Activated T-cell treated with anti-CD3 and anti-CD28 coated beads for 4 hours (primary cell): ENCODE measurements at places on chromosomes 13 and 19.

- DNase-seq: no peak
These were observed 142.6 kb downstream of the CRYL1 start for GRCh38 chr13:20383058-20383457.

- no peak for DNase-seq
These were observed 127.9 kb upstream of the GJB6 start for GRCh38 chr13:20360041-20360491.

DNA sequence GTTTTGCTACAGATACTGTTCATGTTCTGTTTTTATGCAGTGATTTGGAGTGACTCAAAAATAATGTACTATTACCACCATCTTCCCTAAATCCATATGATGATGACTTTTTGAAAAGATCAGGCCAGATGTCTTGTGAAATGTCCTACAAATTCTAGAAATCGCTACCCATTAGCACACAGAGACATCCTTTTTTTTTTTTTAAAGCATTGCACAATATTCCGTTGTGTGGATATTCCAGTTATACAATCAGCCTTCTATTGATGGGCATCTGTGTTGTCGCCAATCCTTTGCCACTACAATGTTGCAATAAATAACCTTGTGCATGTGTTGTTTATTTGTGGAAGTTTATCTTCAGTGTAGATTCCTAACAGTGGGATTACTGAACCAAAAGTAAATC lies 24.5 kb downstream of the ZDHHC20 start:
- no peak for DNase-seq

DNA sequence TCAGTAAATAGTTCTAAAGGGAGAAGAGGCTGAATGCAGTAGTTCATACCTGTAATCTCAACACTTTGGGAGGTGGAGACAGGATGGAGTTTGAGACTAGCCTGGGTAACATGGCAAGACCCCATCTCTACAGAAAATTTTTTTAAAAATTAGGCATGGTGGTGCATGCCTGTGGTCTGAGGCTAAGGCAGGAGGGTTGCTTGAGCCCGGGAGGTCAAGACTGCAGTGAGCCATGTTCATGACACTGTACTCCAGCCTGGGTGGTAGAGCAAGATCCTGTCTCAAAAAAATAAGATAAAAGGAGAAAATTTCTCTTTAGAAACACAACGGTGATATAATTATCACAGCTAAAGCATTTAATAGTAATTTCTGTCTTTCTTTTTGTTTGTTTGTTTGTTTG lies 57.1 kb downstream of the SIPA1L3 start:
- no peak for DNase-seq

- DNase-seq: no peak
These were observed 6.4 kb downstream of the EGLN2 start for GRCh38 chr19:40805258-40805868.

- DNase-seq: no peak
These were observed 392.5 kb upstream of the DACH1 start for GRCh38 chr13:72259528-72259927.

DNA sequence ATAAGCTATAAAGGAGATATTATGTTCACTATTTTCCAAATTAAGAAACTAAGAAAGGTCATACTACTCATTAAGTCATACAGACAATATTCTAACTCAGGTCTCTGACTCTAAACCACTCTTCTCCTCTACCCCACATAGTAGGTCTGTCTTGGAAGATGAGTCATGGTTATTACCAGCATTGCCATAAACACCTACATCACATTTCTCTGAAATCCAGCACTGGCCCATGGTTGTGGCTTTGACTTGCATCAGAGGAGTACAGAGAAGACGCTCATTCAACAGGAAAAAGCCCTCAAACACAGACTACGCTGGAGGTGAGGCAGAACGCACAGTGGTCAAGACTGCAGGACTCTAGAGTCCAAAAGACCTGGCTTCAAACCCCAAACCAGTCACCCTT lies 476.8 kb downstream of the COG6 start:
- no peak for DNase-seq

DNA sequence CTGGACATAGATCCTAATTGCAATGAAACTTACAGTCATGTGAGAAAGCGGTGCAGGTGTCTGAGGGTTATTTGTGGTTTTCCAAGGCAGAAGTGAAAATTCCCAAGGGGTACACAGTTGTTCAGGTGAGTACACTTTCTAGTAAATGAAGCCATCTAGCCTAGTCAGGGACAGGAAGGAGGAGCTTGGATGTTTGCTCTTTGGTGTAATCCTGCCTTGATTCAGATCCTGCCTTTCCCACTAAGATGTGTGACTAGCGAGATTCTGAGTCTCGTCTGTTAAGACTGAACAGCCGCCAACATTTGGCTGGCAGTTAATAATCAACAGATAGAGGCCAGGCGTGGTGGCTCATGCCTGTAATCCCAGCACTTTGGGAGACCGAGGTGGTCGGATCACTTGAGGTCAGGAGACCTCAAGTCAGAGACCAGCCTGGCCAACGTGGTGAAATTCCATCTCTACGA lies 2.5 kb downstream of the RPS9 start:
- no peak for DNase-seq

- no peak for DNase-seq
These were observed 33.6 kb downstream of the AKAP11 start for GRCh38 chr13:42305503-42305902.

DNA sequence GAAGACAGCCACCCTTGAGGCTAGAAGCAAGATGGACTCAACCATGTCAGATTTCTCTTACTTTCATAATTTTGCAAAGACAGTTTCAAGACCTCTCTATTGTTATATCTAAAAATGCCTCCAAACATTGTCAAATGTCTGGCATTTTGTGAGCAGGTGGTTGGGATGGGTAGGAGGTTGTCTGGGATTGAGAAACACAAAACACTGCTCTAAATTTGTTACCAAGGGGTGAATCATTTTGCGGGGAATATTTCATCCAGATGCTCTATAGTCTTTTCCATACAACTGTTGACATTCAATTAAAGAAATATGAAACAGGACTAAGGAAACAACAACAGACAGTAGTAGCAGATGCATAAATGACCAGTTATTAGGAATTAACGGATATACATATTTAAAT lies 208.2 kb downstream of the ITGBL1 start:
- no peak for DNase-seq

DNA sequence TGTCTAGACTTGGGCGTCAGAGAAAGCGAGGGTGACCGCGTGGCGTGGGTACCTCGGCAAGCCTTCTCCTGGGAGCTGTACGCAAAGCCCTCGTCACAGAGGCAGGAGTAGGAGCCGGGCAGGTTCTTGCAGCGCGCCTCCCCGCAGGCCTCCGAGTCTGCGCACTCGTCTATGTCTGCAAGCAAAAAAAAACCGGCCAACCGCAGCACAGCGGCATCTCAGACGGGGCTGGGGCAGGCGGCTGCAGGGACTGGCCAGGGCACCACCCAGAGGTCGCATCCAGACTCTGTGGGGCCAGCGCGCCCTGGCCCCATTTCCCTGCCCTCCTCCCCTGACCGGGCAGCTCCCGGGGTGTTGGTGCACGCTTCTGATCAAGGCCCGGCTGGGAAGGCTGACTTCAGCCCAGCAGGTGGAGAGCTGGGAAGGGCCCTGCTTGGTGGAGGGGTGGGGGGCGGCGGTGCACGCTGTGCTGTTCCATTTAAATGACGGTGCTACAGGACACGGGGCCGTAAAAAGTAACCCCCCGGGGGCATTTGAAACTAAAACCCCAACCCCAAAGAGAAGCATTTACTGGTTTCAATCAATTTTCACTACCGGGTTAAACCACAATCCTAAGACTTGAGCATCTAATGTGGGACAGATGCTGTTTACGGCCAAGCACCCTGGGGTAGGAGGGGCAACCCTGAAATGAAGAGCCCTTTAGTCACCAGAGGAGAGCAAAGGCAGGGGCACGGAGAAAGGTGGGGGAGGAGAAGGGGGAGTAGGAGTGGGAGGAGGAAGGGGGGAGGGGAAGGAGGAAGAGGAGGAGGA lies 28.2 kb downstream of the GAS6 start:
- DNase-seq: no peak

GRCh38 chr19:56080669-56081401 lies 40.3 kb downstream of the ZNF787 start:
- peak; percentile 53 for DNase-seq

DNA sequence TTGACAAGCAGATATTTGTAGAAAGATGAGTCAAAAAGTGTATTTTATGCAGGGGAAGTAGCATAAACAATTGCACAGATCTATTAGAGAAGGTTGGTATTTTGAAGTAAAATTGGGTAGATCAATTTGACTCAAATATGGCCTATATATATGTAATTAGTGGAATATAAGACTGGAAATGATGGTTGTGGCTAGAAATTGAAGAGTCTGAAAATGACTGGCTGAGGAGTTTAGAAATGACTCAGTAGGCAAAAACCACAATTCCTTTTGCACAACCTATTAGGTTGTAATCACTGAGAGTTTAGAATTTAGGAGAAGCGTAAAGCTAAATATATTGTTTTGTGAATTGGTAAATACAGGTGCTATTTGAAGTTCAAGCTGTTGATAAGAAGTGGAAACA lies 622.6 kb upstream of the PCDH20 start:
- DNase-seq: no peak

DNA sequence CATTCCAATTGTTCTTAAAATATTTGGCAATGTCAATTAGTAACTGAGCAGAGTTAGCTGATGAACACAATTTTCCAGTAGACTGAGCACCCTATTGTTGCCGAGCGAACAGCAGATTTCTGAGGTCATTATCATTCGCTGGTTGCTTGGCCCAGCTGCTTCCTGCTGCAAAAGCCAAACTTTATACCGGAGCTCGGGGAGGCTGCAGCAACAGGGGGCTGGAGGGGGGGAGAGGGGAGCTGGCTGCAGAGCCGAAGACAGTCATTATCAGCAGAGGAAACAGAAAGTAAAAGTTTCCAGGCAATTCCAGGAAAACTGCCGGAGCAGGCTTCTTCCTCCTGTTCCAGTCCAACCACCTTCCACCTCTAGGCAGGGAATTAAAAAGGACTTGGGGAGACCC lies 77.9 kb downstream of the ZNF536 start:
- no peak for DNase-seq

DNA sequence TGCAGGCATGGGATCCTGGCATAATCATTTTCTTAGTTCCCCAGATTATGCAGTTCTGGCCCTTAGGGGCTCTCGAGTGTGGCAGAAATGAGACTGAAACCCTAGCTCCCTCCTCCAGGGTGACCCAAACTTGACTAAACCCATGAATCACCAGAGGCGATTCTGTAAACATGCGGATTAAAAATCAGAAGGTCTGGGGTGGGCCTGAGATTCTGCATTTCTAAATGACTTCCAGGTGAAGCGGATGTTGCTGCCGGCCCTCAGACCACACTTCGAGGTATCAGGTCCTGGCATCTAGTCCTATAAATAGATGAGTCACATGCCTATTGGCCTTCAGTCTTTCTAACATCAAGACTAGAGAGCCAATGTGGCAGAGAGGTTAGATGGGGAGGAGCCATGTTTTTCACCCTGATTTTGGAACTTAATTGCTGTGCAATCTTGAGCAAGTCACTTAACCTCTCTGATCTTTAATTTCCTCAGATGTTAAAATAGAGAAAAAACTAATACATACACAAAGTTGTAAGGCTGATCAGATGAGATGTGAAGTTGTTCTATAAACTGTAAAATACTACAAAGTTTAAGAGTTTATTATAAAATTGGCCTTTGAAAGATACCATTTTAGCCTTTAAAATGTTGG lies 431.2 kb downstream of the FOXO1 start:
- no peak for DNase-seq

- no peak for DNase-seq
These were observed 18.7 kb upstream of the ZNF888 start for GRCh38 chr19:52941941-52942385.

- DNase-seq: no peak
These were observed 107.0 kb downstream of the KL start for GRCh38 chr13:33123066-33123859.

DNA sequence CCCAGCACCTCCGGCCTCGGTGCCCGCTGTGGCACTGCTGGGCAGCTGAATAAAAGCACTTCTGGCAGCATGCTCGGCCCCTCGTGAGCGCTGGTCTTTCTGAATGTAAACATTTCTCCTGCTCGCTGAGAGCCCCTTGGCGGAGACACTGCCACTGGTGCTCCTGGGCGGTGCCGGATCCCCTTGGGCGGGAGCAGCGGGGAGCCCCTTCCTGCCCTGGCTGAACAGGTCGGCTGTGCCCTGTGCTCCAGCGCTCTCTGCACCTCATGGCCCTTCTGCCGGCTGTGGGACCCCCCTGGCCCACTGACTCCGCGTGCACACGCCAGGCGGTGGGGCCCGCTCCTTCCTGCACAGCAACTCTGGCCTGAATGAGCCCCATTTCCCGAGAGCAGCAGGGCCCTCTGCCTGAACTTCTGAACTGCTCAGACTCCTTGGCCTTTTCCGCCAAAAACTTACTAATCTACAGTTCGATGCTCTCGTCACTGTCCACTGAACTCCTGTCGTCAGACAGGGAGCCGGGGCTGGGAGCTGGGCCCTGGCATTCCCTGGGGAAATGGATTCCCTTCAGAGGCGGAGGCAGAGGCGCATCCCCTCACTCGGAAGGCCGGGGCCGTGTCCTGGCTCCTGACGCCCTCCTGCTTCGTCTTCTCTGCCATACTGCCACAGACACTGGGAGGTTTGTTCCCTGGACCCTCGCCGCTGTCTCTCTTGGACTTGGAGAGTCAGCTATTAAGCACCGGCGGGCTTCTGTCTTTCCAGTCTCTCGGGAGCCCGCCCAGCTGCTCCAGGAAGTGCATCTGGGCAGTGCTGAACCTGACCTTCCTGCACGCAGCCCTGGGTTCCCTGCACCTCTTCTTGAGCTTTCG lies 14.2 kb downstream of the RB1 start:
- no peak for DNase-seq

GRCh38 chr13:78306519-78307206 lies 296.7 kb downstream of the POU4F1 start:
- no peak for DNase-seq

DNA sequence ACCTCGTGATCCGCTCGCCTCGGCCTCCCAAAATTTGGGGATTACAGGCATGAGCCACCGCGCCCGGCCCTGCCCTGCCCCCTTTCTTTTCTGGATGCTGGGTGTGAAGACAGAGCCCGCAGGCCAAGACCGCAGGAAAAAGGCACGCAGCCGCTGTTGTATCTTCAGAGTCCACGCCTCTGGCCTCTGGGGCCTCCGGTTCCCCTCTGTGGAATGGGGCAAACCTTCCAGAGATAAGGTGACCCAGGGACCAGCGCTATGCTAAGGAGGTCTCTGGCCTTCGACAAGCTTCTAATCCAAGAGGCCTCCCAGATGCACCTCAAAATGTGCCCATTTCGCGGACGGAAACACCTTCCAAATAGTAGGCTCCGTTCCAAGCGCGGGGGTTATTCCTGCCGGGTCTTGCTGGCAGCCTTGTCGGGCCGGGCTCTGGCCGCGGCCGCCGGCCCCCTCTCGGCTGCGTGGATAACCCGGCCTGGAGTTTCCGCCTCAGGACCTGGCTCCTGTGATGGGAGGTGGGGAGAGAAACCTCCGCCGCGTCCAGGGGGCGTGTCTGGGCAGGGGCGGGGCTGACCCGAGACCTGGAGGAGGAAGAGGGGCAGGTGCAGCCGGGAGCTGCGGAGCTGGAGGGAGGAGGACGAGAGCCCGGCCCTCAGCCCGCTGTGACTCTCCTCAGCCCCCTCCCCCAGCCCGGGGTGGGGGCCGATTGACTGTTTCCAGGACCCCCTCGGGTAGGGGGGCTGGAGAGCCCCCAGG lies 13.1 kb downstream of the TJP3 start:
- DNase-seq: peak; percentile 76
